NCI-H1105 treated with DMSO at 0.1 percent for 48 hours (cell line): ENCODE measurements at places on chromosomes 7 and 10.

- DNase-seq, result no peak
These were observed 74.6 kb downstream of the VCL start for GRCh38 chr10:74072503-74072902.

DNA sequence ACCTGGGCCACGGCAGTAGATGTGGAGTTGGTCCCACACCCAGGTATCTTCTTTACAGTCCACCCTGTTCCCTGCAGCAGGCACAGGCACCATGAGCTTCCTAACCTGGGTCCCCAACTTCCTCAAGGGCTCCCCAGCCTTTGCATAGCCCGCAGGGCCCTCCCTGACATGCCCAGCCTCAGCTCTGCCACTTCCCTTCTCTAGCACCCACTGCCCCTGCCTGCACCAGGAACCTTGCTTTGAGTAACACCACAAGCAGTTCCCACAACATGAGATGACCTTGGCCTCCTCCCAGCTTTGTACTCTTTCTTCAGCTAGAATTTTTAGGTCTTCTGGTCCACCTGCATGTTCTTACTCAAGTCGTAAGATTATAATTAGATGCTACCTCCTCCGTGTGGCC lies 92.2 kb upstream of the ZPBP start:
- no peak for DNase-seq

DNA sequence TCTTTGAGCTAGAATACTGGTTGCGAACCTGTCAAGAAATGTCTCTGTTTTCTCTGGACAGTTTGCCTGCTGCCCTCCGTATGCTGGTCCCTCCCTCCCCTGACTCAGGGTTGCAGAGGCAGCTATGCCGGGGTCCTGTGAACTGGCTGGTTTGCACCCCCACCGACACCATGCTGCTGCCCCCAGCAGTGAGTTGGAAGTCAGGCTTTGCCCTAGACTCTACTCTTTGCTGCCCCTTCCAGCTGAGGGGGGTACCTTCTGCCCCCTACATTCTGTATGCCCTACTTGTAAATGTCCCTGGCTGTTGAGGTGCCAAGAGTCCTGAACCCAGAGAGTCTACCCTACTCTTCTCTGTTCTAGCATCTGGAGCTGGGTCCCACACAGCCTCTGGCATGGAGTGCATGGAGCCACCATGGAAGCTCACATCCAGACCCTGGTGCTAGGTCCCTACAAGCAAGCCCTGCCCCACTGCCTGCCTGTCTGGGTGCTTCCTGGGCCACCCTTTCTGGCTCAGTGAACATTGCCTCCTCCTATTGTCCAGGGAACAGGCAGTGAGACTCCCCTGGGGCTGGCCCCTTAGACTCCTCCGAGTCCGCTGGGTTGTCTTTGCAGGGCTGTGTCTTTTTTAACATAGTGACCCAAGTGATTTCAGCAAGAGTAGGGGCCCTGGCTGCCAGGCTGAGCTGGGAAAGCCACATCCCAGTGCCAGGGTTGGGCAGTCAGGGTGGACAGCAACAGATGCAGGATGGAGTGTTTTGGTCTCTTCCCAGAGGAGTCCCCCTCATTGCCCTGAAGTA lies 138.9 kb downstream of the ADCY1 start:
- no peak for DNase-seq

DNA sequence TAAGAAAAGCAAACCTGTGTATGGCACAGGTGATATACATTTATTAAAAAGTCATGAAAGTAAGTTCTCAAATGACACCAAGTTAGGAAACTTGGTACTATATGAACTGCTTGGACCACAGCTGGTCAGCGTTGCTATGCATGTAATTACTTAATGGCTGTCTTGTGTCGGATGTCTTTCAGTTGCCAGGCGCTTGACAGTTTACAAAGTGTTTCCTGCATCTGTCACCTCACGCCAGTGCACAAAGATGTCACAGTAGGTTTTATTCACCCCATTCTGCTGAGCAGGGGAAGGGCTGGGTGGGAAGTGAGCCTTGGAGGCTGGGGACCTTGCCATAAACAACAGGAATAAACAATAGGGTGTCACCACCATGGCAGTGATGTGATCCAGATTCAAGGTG lies 35.8 kb downstream of the ADAM12 start:
- DNase-seq, result no peak

DNA sequence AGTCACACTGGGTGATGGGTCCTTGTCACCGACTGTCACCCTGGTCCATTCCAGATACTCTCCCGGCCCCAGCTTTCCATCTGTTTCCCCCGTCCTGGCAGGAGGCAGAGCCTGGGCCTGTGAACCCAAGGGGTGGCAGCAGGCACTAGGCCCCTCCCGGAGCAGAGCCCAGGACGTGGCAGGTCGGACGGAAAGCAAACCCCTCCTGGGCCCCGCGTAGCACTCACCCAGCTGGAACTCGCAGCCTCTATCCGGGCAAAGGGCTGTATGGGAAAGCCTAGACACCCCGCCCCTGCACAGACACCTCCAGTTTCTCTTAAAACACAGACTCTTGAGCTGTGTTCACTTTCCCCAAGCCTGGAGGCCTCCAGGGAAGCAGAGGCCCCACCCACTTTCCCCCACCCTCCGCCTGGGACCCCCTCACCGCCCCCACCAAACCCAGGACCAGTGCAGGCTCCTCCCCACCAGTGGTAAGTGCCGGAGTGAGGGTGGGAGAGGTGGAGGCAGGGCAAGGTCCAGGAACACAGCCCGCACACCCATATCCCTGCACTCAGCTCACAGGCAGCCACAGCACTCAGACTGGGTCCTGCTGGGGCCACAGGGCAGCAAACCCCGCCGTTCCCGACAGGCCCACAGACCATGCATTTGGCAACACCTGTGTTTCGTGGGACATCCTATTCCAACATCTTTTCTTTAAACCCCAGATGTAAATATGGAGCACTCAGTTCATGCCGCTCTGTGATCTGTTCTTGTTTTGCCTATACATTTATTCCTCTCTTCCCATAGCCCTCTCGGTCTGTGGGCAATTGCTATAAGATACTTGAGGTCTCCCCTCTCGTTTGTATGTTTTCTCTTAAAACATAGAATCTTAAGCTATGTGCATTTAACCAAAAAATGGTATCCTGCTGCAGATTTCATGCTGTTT lies 98.2 kb upstream of the PDGFA start:
- no peak for DNase-seq

DNA sequence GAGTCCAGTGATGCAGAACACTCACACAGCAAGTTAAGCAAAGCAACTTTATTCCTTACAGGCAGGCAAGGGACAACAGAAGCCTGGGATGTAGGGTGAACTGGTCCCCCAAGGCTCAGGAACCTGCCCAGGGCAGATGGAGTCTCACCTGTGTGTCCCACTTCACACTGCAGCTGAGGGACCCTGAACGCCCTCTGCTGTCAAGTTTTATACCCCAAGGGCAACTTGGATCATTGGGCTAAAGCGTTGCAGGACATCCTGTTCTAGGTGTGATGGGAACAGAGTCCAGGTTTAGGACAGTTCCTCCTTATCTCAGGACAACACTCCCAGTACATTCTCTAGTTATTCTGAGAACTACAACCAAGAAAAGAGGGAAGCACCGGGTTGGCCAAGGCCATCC lies 49.5 kb upstream of the ZNF746 start:
- DNase-seq, result no peak

- DNase-seq, result no peak
These were observed 10.4 kb downstream of the TM9SF3 start for GRCh38 chr10:96576277-96576980.

GRCh38 chr7:3215624-3216585 lies 85.1 kb upstream of the SDK1 start:
- DNase-seq, result no peak

DNA sequence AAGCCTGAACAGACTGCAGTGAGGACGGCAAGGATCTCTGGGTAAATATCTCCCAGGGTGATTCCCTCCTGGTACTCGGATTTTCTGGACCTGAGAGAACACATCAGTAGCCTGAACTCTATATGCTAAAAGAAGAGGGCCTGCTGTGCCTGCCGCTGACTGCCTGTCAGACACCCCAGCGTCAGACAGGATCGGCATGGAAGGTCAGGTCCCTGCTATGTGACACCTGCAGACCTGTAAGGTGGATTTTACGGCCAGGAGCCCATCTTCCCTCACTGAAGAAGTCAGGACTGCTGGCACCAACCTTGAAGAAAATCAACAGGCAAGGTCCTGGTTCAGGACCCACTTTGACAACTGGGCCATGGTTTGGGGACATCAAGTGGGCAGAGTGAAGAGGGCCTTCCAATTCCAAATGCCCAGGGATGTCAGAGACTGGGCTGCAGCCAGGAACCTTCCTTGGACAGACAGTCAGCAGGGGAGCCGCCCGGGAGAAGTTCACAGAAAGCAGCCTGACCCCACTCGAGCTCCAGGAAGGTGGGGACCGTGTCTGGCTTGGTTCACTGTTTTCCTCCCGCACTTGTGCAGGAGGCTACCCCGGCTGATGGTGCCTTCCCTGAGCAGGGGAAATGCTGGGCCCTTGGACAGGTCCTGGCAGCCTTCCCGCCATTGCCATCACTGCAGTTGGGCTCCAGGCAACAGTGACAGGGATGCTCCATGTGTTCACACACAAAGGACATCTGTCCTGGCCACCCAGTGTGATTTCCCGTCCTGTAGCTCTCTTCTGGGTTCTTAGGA lies 91.8 kb upstream of the LANCL2 start:
- no peak for DNase-seq

- DNase-seq, result no peak
These were observed 11.7 kb downstream of the HUS1 start for GRCh38 chr7:47967708-47968107.

- no peak for DNase-seq
These were observed 55.5 kb downstream of the VWA2 start for GRCh38 chr10:114294549-114294948.

DNA sequence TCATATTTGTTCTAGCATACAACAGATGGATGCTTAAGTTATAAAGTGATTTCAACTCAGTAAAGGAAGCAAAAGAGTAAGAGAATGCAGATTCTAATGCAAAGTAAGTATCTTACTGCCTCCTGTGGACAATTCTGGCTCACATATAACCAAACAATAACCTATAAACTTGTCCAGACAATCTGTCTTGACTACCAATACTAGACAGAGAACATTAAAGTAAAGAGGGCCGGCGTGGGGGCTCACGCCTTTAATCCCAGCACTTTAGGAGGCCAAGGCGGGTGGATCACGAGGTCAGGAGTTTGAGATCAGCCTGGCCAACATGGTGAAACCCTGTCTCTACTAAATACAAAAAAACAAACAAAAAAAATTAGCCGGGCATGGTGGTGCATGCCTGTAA lies 329.3 kb downstream of the CACNA2D1 start:
- no peak for DNase-seq

GRCh38 chr10:114626841-114627240 lies 31.2 kb downstream of the ABLIM1 start:
- DNase-seq, result no peak

GRCh38 chr7:4138866-4139265 lies 543.2 kb upstream of the FOXK1 start:
- no peak for DNase-seq

DNA sequence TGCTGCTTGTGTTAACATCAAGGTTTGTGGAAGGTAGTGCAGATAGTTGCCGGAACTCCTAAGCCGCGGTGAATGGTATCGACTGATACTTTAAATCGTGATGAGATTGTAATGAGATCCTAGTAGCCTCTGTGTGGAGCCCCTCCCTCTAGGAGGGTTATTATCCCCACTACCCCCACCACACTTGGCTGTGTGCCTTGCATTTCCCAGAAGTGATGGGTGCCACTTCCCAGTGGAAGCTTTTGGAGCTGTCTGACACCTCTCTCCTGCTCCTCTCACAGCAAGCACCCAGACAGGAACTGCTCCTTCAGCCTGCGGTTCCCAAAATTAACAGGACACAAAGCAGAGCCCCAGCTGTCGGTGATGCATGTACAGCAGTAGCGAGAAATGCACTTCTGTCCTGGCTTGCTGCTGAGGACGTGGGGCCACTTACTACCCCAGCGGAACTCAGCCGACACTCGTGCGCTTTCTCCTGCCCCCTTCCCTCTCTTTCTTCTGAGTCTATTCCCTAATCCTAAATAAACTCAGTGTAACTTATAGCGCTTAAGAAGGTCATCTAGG lies 52.5 kb downstream of the PRKAG2 start:
- DNase-seq, result no peak

DNA sequence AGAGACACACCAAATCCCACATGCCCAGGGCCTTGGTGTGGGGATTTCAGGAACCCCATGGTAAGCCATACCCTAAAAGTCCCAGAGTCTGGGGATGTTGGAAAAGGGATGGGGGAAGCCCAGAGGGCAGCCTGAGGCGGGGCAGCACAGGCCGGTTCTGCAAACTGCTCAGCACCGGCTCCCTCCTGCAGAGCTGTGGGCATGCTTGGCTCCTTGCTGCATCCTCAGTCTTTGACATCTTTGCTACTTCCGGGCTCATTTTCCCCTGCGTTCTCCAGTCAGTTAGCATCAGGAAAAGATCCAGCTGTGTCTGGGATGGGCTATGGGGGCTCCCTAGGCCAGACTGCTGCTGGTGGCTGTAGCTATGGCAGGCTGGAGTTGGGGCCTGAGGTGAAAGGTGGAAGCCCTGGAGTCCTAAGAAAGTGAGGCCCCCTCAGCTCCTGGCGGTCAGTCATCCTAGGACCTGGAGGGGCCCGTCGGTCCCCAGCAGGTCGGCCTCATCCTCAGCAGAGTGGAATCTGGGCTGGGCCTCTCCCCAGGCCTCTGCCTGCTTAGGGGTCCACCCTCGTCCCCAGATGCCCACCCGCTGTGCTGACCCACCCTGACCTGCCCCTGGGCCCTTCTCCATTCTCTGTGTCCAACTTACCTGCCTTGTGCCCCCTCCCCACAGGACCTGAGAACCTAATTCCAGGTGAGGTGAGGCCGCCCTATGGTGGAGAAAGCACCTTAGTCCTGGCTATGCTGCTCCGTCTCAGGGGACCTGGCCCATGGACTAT lies 9.3 kb downstream of the TBATA start:
- no peak for DNase-seq

- no peak for DNase-seq
These were observed 383.8 kb upstream of the SORCS1 start for GRCh38 chr10:107548301-107548700.

- no peak for DNase-seq
These were observed 76.5 kb downstream of the JAZF1 start for GRCh38 chr7:28104041-28104541.

- no peak for DNase-seq
These were observed 12.4 kb downstream of the DNAJC9 start for GRCh38 chr10:73234695-73235094.

DNA sequence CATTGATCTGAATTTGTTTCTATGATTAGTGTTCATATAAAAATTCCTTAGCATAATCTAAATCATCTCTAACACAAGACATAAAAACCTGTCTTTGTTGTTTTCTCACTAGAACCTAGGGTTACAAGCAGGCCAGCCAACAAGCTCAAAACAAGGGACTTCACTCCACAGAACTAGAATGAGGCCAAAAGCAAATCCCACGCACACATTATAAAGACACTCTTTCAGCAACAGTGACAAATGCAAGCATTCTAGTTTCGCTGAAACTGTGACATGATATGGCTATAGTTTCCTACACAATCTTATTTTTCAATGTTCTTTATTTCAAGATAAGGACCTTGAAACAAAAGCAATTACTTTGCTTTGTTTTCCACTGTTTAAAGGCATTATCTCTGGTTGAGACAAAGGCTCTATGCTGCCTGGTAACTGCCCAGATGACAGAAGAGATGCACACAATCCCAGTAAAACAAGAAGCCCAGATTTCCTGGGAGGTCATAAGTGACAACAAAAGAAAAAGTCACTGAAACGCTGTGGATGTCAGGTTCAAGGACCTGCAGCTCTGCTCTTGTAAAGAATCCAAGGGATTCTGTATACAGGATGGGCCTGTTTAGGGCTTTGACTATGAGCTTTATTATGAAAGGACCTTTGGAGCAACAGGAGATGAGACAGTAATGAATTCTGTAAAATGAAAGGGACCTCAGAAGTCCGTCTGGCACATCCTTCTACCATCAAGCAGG lies 105.3 kb downstream of the SORCS1 start:
- DNase-seq, result no peak

GRCh38 chr10:108872854-108873253 lies 1050.5 kb downstream of the XPNPEP1 start:
- no peak for DNase-seq
